ENCODE measurements at places on chromosomes 4 and X. TPM values are rescaled to one million over a fixed set of nuclear protein-coding genes. Genes with fewer than 3 reads are reported as not detected.

- no peak for DNase-seq
Measured at GRCh38 chr4:79833857-79834256, 239.2 kb downstream of the ANTXR2 start.

DNA sequence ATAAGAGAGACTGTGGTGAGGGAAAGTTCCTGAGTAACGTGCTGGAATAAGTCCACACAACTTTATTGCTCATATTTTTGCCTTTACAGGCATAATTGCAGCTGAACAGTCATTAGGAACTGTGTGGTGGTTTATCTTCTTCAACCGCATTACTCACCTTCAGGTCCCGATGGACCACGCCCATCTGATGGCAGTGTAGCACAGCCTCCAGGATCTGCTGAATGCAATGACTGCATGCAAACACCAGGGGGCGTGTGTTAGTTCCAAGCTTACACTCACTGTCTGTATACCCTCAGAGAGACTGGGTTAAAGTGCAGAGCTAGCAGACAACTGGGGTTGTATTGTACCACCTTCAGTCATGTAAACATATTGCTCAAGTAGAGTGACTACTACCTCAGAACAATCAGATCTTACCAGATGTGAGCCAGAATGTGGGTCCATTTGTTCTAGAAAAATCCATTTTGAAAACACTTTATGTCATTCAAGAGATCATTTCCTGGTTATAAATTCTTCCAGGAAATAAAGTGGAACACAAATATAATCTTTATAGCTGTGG lies 214.0 kb downstream of the CAMK2D start:
- peak; percentile 90 for DNase-seq

GRCh38 chr4:100519205-100519604 lies 1.4 kb upstream of the EMCN start:
- no peak for DNase-seq

DNA sequence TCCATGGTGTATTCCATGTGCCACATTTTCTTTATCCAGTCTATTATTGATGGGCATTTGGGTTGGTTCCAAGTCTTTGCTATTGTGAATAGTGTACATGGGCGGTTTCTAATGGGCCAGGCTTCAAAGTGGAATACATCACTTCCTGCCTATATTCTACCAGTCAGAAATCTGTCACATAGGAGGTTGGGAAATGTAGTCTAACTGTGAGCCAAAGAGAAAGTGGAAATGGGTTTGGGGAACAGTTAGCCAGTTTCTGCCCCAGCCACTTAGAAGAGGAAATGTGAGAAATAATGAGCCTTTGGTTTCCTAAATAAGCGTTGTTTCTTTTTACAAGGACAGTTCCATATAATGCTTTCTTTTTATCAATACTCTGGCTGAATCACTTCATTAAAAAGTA lies 85.1 kb upstream of the AP1S2 start:
- DNase-seq, result no peak

DNA sequence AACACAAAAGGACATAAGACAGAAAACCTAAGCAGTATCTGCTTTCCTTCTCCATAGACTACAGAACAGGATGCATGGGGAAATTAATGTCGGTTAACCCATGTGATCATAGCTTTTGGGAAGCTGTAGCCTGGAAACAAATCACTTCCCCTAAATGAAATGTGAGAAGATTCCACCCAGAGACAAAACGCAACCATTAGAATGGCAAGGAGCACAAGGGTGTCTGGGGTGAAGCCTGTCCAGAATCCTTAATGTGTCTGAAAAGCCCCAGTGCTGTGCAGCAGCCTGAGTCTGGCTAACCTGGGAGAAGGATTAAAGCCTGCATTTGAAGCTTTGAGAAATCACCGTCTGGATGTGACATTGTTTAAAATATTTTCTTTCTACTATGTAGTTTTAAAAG lies 213.3 kb downstream of the ANKRD50 start:
- DNase-seq, result no peak

GRCh38 chr4:54367059-54367458 lies 138.0 kb downstream of the PDGFRA start:
- DNase-seq, result no peak

DNA sequence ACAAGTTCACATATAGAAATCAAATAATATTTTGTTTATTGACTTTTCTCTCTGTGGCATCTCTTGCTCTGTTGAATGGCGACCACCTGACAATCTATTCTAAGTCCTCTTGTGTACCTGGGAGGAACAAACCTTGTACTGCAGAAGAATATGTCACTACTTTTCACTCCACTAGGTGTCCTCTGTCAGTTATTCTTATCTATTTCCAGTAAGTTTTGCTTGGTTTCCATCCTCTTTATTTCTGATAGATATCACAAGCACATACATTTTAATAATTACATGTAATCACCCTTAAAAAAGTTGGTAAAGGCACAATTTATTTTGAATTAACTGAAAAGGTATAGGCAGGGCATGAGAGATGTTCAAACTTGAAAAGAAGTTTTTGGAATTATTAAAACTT lies 238.4 kb downstream of the SNCA start:
- DNase-seq, result no peak

- no peak for DNase-seq
Measured at GRCh38 chr4:86044593-86044985, 315.3 kb downstream of the MAPK10 start.

- no peak for DNase-seq
Measured at GRCh38 chr4:89283226-89284009, 24.2 kb downstream of the GPRIN3 start.

The NDP gene
- not detected for total RNA-seq

The UGDH gene
- total RNA-seq, result 40.1 TPM

The SUPT20HL1 gene
- not detected for total RNA-seq

The CEP135 gene
- 13.3 TPM for total RNA-seq

The NOX1 gene
- not detected for total RNA-seq
